ENCODE measurements at places on chromosomes 3 and 15.
A peak's percentile ranks its signal among the peaks of the same experiment; 100 is the strongest.

DNA sequence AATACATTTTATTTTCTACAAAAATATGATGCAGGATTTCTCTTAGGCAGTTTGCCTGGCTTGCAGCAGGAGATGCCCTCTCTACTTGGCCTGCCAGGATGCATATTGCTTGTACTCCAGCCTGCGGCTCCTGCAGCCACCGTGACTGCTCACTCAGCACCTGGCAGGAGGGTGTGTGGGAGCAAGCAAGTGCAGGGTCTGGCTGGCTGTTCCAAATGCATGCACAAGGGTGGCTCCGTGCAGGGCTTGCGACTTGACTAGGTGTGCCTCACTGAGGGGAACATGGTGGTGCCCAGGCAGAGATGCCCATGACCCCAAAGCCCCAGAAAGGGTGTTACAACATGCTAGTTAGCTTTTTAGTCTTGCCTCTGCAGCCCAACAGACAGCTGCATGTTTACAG, 1240.2 kb upstream of the ALCAM start:
- H3K27ac ChIP-seq = no peak overlapping the region
- no peak overlapping the region for H3K4me3 ChIP-seq
- no peaks in the 10 kb centered on the region for H3K4me1 ChIP-seq

GRCh38 chr3:159904455-159904854, 84.2 kb upstream of the IL12A start:
- H3K4me1 ChIP-seq = no peaks in the 10 kb centered on the region
- H3K27me3 ChIP-seq = no peaks in the 10 kb centered on the region
- H3K4me3 ChIP-seq = no peak overlapping the region
- H3K27ac ChIP-seq = no peak overlapping the region
- no peak for DNase-seq

GRCh38 chr15:59764775-59765174, 75.7 kb upstream of the BNIP2 start:
- H3K36me3 ChIP-seq = no peaks in the 10 kb centered on the region
- no peak for DNase-seq
- H3K27me3 ChIP-seq = peaks cover 7% of the 10 kb centered on the region
- no peak overlapping the region for H3K4me3 ChIP-seq

DNA sequence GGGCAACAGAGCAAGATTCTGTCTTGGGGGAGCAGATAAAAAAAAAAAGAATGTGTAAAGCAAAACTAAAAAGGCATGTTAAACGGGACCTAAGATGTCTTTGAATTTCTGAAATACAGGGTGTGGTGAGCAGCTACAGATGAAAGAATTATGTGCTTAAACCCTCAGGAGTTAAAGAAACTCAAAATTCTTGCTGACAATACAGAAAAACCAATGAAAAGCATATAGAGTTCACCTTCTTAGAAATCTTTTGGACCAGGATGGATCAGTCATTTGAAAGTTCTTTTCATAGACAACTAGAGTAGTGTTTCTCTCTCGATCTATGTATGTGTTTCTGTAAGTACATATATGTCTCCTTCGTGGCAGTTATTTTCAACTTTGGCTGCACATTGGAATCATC, 31.4 kb downstream of the TUBGCP4 start:
- DNase-seq = no peak
- H3K4me1 ChIP-seq = no peaks in the 10 kb centered on the region
- no peak overlapping the region for H3K4me3 ChIP-seq
- H3K27ac ChIP-seq = no peak overlapping the region

DNA sequence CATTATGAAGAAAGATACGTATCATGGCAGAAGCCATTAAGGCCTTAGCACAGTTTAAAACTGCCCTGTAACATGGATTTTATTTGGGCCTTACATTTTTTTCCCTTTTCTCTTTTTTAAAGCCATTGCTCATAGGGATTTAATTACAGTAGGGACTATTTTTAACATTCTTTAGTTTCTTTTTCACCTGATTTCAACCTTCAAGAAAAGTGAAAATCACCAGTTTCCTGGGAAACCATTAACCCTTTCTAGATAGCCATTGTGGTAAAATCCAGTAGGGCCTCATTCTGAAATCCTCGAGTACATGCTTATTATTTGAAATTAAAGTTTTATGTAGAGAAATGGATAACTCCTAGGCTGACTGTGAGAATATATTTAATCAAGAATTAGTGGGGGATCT, 3.1 kb downstream of the SPRED1 start:
- peak; percentile 30 for DNase-seq
- H3K36me3 ChIP-seq = no peaks in the 10 kb centered on the region
- H3K4me3 ChIP-seq = no peak overlapping the region
- no peak overlapping the region for H3K27ac ChIP-seq

GRCh38 chr15:48001393-48002039, 119.3 kb upstream of the SLC24A5 start:
- no peak overlapping the region for H3K4me3 ChIP-seq
- no peaks in the 10 kb centered on the region for H3K4me1 ChIP-seq

- DNase-seq = no peak
- H3K27me3 ChIP-seq = no peaks in the 10 kb centered on the region
- peaks cover 51% of the 10 kb centered on the region for H3K36me3 ChIP-seq
- peak overlapping the region; percentile 16 for H3K4me3 ChIP-seq
- H3K27ac ChIP-seq = peak overlapping the region; percentile 63
Observed at GRCh38 chr3:48695393-48695753, 9.7 kb upstream of the NCKIPSD start.

DNA sequence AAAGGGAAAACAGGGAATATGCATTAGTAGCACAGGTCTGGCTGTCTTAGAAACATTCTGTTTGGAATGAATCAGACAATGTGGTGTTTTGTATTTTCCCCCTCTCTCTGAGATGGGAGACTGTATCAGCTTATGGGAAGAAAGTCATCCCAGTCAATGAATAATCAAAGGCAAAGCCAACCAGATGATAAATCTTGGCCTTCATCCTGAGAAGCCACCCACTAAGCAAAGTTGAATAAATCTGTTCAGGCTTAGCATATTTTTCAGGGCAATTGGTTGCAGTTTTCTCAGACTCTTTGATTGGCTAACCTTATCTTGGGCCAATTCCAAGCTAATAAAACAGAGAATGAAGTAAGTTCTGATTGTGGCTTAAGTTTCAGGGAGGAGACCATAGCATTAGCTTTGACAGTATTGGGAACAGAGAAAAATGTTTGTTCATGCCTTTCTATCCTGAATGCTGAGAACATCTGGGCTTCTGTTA, 63.6 kb upstream of the ARL8B start:
- no peak for DNase-seq
- no peak overlapping the region for H3K4me3 ChIP-seq
- H3K36me3 ChIP-seq = no peaks in the 10 kb centered on the region
- peaks cover 5% of the 10 kb centered on the region for H3K4me1 ChIP-seq

GRCh38 chr3:128767094-128767750, 41.2 kb downstream of the RAB7A start:
- H3K4me1 ChIP-seq = no peaks in the 10 kb centered on the region
- H3K4me3 ChIP-seq = no peak overlapping the region
- peaks cover 6% of the 10 kb centered on the region for H3K36me3 ChIP-seq
- H3K27me3 ChIP-seq = no peaks in the 10 kb centered on the region
- no peak for DNase-seq
